ENCODE measurements at places on chromosomes 7 and 10.

GRCh38 chr10:15393139-15393825 is 22.2 kb upstream of the FAM171A1 start:
- no peak for DNase-seq

- DNase-seq = no peak
Measured at GRCh38 chr10:71457908-71458307, 61.2 kb downstream of the CDH23 start.

DNA sequence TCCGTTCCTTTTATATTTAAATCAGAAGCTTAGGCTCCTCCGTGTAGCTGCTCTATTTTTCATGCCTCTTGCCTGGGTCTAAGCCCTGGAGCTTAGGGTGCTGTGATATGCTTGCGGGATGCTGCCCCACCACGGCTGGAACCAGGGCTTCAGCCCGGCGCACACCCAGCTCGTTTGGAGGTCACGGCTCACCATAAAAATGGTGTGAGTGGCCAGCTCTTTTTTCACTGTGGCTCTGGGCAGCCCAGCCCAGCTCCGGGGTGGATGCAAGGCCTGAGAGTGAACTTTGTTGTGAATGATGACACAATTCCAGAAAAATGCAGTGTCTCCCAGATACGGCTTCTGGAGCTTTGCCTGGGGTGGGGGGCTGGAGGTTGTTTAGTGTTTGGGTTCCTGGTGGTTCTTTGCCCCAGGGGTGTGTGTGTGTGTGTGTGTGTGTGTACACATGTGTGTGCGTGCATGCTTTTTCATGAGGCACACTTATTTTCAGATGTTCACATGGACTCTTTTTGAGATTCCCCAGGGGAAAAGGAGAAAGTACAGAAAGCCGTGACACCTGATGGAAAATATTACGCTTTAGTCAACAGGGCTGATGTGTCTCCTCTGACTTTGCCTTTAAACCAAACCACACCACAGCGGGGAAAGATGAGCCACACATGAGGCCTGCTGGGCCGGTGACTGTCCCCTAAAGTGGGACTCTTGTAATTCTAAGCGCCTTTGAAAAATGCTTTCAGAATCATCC is 46.2 kb downstream of the GRK5 start:
- DNase-seq = peak; percentile 88

DNA sequence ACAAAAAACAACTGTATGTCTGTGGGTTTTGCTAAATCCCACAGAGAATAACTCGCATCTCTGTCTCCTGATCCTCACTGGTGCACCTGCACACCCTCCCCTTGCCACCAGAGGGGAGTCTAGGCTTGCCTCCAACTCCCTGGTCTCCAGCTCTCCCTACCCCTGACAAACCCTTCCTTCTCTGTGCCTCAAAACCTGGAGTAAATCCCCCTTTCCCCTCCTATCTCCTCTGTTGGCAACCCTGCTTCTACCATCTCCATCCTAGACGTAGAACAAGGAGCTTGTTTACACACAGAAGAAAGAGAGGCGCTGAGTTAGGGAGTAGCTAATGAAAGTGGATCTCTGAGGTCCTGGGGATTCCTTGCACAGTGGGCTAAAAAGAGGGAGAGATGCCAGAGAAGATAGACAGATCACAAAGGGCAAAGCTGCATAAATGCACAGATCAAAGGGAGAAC is 6.0 kb downstream of the MBLAC1 start:
- DNase-seq = peak; percentile 81

GRCh38 chr7:11077816-11078215 is 104.1 kb downstream of the PHF14 start:
- DNase-seq = no peak

GRCh38 chr7:150307129-150307528 is 16.0 kb upstream of the LRRC61 start:
- DNase-seq = no peak

GRCh38 chr10:13003759-13004158 is 2.2 kb upstream of the CCDC3 start:
- no peak for DNase-seq

DNA sequence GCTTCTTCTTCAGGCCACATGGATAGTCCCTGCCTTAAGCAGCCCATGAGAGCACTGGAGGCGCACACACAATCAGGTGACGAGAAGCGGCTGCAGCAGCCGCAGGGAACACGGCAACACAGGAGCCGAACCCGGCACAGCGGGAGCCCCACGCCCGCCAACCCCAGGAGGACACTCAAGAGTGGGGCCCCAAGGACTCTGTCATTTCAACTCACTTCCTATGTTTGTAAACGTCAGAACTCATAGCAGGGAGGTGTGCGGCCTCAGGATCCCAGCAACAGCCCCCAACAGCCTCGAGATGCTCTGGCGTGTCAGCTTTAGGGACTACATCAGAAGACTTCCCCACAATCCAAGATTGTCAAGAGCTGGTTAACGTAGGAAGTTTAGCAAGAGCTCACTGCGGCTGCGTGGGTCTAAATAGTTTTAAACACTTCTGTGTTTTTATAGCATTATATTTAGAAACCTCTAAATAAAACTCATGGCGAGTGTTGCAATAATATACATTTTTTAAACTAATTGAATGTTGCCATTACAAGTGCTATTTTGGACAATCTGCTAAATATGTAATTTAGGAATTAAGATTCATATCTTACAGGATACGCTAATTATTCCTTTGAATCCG is 123.4 kb downstream of the MAD1L1 start:
- no peak for DNase-seq

- no peak for DNase-seq
Measured at GRCh38 chr10:6379015-6379776, 176.5 kb downstream of the PFKFB3 start.

GRCh38 chr7:69588773-69589172 is 9.5 kb upstream of the AUTS2 start:
- no peak for DNase-seq

GRCh38 chr7:1428941-1429501 is 30.2 kb downstream of the MICALL2 start:
- DNase-seq = no peak

DNA sequence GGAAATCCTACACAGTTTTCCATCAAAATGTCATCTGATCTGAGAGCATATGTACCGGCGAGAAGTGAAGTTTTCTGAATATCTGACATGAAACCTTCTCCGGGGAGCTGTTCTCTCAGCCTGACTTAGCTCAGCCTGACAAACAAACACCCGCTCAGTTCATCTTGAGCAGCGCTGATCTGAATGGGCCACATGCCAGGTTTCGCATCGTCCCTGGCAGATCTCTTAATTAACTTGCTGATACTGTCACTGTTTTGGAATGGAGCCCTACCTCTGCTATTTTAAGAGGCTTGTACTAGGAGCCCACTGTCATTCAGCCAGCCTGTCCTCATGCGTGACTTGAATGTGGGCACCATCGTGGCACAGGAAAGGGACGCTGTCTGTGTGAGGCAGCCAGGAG is 109.2 kb downstream of the STRA8 start:
- DNase-seq = no peak

DNA sequence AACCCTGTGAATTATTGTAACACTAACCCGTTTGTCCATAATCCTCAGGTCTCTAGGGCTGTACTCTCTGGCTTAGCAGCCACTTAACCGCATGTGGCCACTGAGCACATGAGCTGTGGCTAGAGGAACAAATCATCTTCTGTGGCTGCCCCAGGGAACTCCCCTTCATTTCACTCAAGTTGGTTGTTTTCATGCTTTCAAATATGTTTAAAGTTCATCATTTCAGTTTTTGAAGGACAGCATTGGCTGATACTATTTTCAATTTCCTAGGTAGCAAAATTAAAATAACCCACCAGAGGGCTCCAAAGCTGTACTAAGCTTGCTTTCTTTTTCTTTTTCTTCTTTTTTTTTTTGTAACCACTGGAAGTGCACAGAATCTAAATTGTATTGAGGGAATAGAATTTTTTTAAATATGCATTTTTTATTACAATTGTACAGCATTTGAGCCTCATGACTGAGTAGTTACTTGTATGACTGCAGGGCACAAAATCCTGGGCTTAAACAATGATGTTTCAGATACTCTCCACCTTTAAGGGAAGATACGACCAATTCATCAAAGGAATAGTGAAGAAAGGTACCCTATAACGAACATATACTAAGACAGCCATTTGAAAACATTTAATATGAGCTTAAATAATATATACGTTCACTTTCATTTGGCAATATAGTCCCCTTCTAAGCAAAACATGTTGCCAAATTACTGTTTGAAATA is 38.6 kb downstream of the MRC1 start:
- DNase-seq = peak; percentile 55

DNA sequence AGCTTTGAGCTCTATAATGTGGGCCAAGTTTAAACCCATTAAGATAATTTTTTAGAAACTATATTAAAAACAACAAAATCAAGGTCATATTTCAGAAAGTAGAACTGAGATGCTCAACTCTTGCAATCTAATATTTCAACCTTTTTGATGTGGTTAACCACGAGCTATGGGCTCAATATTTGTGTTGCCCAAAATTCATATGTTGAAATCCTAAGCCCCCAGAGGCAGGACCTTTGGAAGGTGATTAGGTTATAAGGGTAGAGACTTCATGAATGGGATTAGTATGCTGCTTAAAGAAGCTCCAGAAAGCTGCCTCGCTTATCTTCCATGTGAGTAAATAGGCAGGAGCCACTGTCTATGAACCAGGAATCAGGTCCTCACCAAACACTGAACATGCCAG is 284.4 kb downstream of the CRPPA start:
- DNase-seq = no peak

DNA sequence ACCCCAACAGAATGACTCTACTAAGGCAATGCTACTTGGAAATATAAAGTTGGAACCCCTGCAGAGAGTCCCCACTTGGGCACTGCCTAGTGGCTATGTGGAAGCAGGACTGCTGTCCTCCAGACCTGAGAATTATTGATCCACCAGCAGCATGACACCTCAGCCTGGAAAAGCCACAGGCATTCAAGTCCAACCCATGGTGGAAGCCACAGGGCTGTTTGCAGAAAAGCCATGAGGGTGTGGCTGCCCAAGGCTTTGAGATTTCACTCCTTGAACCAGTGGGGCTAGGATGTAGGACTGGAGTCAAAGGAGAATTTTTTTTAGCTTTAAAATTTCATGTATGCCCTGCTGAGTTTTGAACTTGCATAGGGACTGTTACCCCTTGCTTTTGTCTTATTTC is 13.6 kb upstream of the GHRHR start:
- no peak for DNase-seq

- DNase-seq = no peak
Measured at GRCh38 chr7:41568135-41568534, 134.8 kb downstream of the INHBA start.

GRCh38 chr7:99270702-99271101 is 1.9 kb upstream of the MYH16 start:
- no peak for DNase-seq

- no peak for DNase-seq
Measured at GRCh38 chr7:157721468-157722136, 384.8 kb downstream of the DNAJB6 start.

GRCh38 chr7:87220734-87221215 is 1.2 kb upstream of the TMEM243 start:
- DNase-seq = peak; percentile 53

GRCh38 chr10:79137300-79137756 is 68.6 kb downstream of the ZMIZ1 start:
- DNase-seq = no peak

- no peak for DNase-seq
Measured at GRCh38 chr7:102320601-102321350, 34.1 kb downstream of the SH2B2 start.

- DNase-seq = no peak
Measured at GRCh38 chr7:103936558-103936957, 52.9 kb downstream of the RELN start.

GRCh38 chr7:148356303-148356702 is 234.3 kb upstream of the C7orf33 start:
- DNase-seq = no peak

DNA sequence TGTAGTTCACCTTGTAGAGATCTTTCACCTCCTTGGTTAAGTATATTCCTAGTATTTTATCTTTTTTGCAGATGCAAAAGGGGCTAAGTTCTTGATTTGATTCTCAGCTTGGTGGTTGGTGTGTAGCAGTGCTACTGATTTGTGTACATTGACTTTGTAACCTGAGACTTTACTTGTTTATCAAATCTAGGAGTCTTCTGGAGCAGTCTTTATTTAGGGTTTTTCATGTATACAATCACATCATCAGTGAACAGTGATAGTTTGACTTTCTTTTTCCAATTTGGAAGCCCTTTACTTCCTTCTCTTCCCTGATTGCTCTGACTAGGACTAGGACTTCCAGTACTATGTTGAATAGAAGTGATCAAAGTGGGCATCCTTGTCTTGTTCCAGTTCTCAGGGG is 33.8 kb downstream of the GPR22 start:
- no peak for DNase-seq

GRCh38 chr10:73095481-73096021 is 1.1 kb downstream of the P4HA1 start:
- peak; percentile 80 for DNase-seq

DNA sequence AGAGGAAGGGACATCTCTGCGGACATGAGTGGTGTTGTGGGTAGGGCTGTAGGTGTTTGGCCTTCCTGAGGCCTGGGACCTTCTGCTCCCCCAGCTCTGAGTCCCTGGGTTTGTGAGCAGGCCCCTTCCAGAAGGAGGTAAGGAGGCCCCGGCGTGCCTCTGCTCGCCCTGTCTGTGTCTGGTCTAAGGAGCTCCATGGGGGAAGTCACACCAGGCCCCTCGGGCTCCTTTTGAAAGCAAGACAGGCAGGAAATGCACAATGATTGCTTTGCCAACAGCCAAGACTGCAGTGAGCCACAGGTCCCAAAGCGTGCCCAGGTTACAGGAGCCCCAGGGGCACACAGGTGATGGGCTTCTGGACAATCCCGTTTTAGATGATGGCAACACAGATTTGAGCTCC is 89.5 kb downstream of the FAM53B start:
- DNase-seq = no peak

- DNase-seq = no peak
Measured at GRCh38 chr7:132771301-132771730, 195.0 kb upstream of the PLXNA4 start.

DNA sequence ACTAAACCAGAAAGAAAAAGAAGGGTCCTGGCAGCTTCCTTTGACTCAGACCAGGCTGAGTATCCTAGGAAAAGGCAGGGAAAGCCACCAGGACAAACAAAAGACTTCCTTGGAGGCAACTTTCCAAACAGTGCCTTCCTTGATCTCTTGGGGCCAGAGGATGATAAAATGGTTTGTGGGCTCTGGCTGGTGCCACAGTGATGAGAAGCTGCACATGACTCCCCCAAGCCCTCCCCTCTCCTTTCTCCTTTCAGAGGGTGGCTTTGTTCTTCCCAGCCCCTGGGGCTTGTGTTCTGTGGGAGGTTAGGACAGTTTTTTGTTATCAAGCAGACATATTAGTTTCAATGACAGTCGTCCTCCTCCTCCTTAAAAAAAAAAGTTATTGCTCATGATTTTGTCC is 183.2 kb downstream of the SEM1 start:
- DNase-seq = no peak

- DNase-seq = no peak
Measured at GRCh38 chr10:116944911-116945310, 60.1 kb downstream of the SHTN1 start.

GRCh38 chr10:131848741-131849590 is 51.8 kb upstream of the PPP2R2D start:
- DNase-seq = no peak

- DNase-seq = no peak
Measured at GRCh38 chr7:85776691-85777345, 590.0 kb upstream of the SEMA3D start.

DNA sequence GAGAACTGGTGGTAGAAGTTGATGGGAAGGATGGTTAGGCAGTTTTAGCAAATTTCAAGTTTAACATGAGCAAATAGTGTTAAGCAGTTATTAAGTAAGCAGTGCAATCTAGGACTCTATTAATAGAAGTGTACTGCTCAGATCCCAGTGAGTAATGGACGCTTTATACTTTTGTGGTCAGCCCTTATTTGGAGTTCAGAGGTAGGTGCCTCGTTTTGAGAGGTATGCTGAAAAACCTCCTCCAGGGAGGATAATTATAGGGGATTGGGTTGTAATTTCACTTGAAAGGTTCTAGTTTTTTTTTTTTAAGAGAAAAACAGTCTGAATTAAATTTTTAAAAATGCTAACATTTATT is 33.5 kb upstream of the CCDC7 start:
- no peak for DNase-seq

Measured in hepatocyte (in vitro differentiated cells).